HL-60 (cell line): ENCODE measurements at places on chromosomes 4 and X.

GRCh38 chr4:127214931-127215330 lies 417.8 kb upstream of the INTU start:
- no peak for DNase-seq

DNA sequence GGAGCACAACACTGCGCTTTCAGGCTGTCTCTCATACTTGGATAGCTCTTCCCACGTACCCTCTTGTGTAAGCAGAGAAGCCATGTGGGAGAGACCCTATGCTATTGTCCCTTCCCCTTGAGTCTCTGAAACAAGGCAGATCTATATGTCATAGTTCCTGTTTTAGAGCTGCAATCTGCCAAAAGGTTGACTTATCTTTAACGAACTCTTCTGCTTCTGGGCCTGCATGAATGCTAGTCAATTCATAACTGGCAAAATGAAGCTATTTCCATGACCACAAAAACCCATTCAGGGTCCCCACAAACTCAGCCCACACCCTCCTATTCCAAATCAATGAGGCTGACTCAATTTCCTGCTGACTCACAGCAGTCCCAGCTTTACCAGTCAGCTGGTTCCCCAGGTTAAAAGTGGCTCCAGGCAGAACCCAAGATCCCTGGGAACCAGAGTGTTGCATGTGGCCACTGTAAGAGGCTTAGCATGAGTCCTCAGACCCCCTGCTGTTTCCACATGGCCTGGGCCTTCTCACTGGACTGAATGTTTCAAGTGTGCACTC lies 25.3 kb upstream of the SOD3 start:
- DNase-seq: peak; percentile 19

DNA sequence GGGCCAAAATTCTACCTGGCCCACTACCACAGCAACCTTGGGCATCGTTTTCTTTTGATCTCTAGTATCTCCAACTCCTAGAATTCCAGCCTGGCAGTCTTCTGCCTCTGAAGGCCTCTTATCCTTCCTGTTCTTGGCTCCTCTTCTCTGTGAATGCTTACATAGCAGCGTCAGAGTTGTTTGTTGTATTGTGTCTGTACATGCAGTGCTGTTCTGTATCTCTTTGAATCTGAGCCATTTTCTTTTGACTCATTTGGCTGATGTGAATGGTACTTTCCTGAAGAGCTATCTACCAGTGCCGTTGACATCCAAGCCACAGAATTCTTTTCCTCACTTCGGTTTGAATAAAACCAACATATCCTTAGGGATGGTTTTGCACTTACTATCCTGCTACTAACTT lies 79.2 kb downstream of the TMEM164 start:
- DNase-seq: no peak

DNA sequence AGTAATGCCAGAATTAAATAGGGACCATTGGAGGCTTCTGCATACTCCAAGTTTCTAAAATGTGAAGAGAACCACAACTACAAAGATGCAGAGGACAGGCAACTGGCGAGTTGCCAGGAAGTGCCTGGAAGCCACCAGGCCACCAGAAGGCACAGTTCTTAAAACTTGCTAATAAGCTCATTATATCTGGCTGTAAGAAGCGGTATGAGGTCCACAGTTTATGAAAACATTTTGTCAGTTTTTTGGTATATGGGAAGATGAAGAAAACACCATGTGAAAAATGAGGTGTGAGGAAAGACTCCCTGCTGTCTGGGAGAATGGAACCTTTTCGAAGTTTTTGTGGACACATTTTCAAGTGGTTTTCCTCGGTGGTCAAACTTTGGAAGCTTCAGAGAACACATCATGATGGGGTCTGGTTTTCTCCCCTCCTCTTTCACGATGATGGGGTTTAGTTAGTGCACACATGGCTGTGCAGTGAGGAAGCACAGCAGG lies 202.7 kb downstream of the NR3C2 start:
- no peak for DNase-seq

DNA sequence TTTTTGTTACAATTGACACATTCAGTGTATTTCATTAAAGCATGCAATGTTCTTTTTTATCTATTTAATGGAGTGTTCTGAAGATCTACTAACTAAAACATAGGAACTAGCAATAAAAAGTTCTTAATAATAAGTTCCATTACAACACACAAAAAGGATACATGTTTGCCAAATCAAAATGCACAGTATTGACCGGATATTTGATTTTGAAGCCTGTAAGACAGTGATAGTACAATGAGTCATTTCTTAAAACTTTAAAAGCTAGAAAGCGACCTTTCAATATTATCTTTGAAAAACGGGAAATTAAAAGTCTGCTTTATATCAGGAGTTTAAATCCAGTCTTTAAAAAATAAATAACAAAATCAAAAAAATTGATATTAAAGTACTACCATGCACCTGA lies 2.4 kb upstream of the PRDM5 start:
- DNase-seq: no peak

GRCh38 chr4:40559585-40560465 lies 69.8 kb downstream of the RBM47 start:
- no peak for DNase-seq

DNA sequence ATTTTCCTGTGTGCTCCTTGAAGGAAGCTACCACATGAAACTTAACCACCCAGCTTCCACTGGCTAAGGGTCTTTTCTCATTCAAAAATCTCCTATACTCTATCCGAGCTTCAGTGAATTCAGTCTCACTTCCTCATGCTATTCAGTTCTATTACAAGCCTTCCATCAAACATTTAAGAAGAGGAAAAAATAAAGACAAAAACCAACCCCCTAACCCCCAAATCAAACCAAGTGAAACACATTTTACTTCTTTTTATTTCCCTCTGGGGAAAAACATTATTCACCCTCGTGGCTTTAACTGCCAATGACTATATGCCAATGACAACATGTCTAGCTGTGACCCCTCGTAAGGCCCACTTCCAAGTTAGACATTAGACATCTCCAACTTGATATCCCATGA lies 16.2 kb upstream of the WDR19 start:
- DNase-seq: no peak

DNA sequence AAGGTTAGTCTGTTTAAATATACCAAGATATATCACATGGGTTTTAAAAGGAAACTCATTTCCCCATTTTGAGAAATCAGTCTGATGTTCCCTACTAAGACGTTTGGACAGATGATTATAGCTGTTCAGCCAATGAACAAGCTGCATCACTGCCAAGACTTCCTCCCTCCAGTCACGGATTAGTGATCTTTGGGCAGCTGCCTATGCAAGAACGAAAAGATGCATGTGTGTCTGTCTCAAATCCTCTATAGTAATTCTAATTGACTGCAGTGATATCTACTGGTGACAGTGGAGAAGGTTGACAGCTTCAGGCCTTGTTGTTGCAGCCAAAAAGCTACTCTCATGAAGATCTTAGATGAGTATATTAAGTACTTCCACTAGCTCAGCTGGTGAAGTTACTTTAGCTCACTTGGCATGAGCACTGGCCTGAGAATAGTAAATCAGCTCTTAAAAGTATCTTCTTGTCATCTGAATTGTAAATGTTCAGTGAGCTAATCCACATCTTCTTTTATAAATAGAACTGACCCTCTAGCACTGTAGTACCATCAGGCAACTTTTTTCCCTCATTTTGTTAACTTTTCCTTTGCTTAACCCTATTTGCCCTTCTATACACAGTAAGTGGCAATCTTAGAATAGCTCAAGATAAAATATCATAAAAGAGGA lies 134.5 kb upstream of the PCDH10 start:
- DNase-seq: no peak

DNA sequence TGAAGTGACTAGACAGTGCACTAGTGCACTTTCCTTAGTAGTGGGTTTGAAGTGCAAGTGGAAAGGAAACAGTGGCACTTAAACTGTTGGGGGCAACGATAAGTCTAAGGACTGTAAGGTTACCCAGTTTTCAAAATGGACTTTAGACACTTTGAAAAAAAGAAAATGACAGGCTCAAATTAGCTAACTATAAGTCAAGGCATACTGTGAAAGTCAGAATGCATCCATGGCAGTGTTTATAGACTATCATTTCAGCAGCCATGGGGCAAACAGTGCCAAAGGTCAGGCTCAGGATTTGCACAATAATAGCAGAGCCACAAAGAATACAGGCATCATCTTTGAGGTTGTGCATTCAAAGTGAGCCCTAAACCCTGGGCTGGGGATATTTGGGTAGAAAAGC lies 104.4 kb downstream of the CXCL13 start:
- DNase-seq: no peak

DNA sequence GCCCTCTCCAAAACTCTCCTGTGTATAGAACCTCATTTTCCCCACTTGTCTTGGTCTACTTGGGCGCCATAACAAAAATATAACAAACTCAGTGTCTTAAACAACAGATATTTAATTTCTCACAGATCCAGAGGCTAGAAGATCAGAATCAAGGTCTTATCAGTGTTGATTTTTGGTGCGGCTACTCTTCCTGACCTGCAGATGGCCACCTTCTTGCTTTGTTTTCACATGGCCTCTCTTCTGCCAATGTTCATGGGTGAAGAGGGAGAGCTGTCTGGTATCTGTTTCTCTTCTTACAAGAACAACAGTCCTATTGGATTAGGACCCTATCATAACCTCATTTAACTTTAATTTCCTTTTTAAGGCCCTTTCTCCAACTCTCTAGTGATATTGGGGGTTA lies 177.3 kb downstream of the PABPC4L start:
- no peak for DNase-seq

- no peak for DNase-seq
Measured at GRCh38 chr4:7904952-7905915, 34.4 kb downstream of the AFAP1 start.

GRCh38 chr4:66829310-66829709 lies 716.0 kb downstream of the CENPC start:
- no peak for DNase-seq

DNA sequence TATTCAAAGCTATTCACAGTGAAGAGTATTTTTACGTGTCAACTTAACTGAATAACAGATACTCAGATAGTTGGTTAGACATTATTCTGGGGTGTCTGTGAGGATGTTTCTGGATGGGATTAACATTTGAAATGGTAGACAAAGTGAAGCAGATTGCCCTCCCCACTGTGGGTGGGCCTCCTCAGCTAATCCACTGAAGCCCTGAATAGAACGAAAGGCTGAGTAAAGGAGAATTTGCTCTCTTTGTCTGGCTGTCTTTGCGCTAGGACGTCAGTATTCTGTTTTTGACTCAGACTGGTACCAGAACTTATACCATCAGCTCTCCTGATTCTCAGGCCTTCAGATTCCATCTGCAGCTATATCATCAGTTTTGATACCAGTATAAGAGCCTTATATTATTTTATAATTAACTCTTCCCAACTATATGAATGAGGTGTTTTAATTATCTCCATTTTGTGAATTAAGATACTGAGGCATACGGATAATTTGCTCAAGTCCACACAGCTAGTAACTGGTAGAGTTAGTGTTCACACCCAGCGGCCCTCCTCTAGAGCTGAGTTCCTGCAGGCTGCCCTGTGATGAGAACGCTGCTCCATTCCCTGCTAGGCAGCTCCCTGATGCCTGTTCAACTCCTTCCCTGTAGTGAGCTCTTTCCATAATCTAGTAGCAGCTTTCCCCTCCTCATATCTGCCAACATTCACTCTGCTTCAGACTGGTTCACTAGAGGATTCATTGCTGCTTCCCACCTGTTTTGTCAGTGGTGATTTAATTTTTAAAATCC lies 87.5 kb downstream of the RBM46 start:
- no peak for DNase-seq

DNA sequence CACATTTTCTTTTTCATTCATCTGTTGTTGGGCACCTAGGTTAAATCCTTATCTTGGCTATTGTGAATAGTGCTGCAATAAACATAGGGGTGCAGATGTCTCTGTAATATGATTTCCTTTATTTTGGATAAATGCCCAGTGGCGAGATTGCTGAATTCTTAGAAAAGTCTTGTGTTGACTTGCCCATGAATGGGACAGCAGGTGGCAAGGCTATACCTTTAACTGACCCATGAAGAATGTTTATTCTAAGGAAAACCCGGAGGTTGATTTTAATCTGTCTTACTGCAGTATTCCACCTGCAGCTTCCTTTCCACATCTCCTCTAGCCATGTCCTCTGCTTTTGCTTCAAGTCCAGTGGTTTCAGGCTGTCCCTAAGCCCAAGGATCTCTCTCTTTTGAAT lies 220.6 kb downstream of the SNCA start:
- DNase-seq: no peak

GRCh38 chr4:127103681-127104115 lies 529.1 kb upstream of the INTU start:
- DNase-seq: no peak

- DNase-seq: no peak
Measured at GRCh38 chr4:5916229-5916628, 23.3 kb upstream of the CRMP1 start.

- no peak for DNase-seq
Measured at GRCh38 chr4:8702020-8702495, 109.5 kb downstream of the CPZ start.

DNA sequence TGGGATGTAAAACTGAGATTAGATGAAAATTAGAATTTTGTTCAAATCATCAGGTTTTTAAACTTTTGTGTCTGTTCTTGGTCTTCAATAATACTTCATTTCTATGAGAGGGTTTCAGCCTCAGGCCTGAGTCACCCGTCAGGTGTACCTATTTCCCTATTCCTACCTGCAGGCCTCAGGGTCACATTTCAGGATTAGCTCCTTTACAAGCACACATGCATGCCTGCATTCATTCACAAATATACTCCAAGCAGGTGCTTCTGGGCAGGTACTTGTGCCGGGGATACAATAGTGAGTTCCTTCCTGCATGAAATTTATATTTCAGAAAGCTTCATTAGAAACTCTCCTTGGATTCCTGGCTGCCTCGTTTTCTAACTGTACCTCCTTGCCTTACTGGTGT lies 114.9 kb downstream of the SHISA3 start:
- no peak for DNase-seq

DNA sequence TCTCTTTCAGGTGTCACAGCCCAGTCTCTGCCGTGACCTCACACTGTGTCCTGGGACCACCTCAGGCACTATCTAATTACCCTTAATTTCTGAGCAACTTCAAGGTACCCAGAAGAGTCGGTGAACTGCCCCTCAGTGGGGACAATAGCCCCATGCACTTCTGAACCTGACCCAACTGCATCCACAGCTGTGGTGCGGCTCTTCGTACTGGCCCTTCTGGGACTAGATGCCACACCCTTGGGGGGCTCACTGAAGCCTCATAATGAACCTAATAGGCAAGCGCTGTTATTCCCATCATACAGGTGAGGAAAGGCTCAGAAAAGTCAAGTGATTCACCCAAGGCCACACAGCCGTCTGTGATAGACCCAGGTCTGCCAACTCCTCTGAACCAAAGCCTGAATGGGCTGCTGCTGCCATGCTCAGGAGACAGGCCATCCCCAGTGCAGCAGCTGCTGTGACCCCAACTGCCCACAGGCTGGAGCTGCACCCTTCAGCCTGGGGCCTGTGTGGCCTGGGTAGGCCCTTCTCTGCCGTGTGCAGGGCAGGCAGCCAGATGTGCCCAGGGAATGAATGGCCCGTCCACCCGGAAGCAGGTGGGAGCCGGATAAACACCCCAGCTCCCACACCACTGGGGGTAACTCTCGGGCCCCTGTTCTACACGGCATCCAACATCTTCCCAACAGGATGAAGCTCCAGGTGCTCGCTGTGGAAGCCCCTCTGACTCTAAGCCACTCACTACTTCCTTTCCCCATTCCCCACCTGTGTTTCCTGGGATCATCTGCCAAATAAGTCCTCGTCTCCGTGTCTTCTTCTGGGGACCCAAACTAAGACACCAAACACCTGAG lies 35.9 kb downstream of the HMX1 start:
- no peak for DNase-seq
